CD4-positive, alpha-beta T cell treated with Interleukin-21 for 1 hour (primary cell): ENCODE measurements at places on chromosomes 11 and 22.

- DNase-seq: no peak
Measured at GRCh38 chr11:16097543-16097942, 258.8 kb downstream of the SOX6 start.

DNA sequence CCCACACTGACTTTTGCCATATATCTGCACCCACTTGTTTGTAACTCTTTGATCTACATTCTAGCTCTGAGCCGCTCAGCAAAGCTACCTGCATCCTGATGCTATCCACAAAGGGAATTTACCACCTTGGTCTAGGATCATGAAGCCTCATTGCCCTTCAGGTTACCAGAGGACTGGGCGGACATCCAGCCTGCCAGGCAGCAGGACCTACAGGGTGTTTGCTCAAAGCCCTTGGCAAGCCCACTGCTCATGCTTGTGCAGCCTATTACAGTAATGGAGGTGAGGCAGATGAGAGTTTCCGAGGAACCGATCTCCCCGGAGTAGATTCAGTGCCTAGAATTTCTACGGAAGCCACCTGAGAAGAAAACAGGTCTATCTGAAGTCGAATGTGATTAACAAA lies 417.2 kb downstream of the OPCML start:
- no peak for DNase-seq

DNA sequence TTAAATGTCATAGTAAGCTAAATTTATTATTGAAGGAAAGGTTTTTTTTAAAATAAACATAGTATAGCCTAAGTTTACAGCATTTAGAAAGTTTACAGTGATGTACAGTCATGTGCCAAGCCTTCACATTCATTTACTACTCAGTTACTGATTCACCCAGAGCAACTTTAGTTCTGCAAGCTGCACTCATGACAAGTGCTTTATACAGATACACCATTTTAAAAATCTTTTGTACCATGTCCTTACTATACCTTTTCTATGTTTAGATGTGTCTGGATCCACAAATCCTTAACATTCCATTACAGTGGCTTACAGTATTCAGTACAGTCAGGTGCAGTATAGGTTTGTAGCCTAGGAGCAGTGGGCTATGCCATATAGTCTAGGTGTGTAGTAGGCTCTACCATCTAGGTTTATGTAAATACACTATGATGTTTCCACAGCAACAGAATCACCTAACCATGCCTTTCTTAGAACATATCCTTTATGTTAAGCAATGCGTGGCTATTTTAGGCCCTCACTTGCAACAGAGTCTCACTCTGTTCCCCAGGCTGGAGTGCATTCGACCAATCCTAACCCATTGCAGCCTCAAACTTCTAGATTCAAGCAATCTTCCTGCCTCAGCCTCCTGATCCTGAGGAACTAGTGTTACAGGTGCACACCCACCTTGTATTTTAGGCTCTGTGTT lies 79.5 kb upstream of the SLC25A18 start:
- DNase-seq: no peak

DNA sequence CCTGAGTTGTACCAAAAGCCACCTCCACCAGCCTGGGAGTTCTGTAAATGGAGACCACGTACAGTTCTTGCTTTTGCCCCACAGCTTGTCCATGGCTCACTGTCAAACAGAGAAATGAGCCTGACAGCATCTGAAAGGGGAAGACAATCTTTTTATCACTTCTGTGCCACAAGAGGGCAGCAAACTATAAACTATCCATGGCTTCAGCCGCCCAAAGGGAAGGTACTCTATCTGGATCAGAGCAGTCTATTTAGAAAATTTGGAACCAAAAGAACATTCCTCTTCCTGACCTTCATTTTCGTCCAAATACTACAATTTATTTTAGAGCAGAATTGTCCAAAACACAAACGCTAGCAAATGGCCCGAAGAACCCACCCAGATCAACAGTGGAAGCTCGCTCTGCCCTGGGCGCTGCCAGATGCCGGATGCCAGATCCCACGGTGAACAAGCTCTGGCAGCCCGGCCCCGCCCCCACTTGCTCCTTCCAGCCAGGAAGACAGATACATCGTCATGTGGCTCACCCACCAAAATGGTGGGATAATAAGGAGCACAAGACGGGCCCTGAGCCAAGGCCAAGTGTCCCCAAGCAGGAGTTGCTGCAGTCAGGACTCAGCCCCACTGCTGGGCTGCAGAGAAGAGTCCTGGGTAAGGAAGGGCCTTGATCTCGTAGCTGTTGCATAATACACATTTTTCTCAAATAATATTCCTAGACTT lies 23.9 kb upstream of the SCGB1A1 start:
- DNase-seq: peak; percentile 78

DNA sequence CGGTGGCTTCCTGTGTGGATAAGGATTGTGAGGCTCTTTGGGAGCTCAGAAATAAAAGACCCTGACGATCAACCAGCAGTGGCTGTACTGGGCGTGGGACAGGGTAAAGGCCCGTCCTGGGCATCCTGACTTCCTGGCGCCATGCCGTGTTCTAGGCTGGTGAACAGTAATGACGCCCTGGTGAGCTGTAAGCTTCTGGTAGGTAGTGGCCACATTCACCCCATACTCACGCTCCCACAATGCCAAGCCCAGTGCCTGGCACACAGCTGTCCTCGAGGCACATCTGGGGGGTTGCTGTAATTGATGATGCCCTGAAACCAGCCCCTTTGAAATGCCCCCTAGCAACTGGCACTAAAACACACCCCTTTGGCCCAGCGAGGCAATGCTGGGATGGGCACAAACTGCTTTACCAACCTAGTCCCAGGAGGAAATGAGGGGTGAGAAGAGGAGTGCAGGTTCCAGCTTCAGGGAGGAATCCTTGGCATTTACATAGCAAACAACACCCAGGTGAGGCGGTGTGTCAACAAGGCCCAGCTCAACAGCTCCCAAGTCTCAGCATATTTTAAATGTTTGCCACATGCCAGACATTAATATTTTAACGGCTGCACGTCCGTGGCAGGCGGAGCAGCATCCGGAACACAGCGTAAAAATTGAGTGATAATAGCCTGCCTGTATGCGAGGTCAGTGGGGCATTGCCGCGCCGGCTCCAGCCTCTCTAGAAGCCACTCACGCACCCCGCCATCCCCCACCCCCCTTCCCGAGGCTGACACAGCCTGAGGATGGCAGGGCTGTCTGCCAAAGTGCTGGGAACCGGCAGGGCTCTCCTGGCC lies 79.3 kb downstream of the DSCAML1 start:
- no peak for DNase-seq

GRCh38 chr11:102269927-102270326 lies 47.4 kb upstream of the BIRC3 start:
- DNase-seq: no peak

GRCh38 chr11:59119826-59120225 lies 12.8 kb downstream of the FAM111B start:
- DNase-seq: no peak

- peak; percentile 61 for DNase-seq
Measured at GRCh38 chr11:32792948-32793475, 1.4 kb downstream of the CCDC73 start.

DNA sequence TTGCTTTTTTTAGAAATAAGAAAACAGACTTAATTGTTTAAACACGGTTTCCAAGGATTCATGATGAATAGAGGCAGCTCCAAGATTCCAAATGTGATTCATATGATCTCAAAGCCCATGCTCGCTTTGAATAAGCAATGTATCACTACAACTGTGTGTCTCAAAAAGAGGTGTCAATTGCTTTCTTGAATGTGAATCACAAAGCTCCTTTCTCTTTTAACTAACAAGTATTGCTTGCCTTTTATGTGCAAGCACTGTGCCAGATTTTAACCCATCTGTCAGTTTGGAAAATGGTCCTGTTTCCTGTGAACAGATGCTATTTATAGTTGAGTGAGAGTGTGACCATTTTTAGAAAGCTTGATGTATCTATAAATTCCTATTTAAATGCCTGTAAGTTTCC lies 6.5 kb downstream of the OOSP1 start:
- DNase-seq: no peak

DNA sequence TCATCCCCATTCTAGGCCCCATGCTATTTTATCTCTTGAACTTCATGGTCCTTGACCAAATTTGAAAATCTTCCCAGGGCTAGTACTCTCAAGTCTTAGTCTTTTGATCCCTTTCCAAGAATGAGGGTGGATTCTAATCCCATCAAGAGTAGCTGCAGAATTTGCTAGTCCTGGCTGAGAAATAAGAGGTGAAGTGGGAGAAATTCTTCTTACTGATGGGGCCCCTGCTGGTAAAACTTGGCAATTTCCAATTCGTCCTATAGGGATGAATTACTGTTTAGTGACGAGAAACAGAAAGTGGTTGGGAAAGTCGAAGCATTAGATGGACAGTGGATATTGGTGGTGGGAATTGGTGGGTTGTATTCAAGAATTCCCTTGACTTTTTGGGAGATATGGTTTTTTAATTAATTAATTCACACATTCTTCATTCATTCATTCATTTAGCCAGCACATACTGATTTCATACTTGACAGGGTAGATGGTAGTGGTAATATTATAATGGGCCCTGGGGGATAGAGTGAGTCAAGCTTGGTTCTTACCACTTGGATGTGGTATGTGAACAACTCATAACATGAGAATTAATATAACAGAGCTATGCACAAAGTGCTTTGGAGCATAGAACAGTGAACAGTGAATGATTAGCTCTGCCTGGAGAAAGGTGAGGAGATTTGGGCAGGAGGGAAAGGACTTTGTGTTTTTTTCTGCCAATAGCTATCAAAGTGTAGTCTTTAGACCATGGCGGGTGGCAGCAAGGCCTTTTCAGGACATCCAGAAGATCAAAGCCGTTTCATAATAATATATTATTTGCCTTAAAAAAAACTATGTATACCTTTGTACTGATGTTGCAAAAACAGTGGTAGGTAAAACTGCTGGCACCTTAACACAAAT lies 103.8 kb downstream of the STIM1 start:
- no peak for DNase-seq

DNA sequence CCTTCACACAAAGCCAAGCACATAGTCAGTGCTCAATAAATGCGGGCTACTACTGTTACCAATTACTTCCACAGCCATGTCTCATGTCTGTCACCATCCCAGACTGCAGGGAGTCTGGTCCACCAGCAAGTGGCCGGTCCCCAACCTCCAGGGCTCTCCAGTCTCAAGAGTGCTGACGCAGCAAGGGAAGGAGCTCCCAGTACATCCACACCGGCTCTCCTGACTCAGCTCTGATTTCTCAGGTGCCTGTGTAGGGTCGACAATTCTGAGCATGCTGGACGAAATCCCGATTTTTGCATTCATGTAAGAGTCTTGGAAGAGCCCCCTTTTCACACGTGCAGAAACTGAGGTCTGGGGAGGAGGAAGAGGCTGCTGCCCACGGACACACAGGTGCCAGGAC lies 10.3 kb upstream of the NEFH start:
- no peak for DNase-seq

GRCh38 chr22:31128156-31128555 lies 5.4 kb downstream of the INPP5J start:
- no peak for DNase-seq

DNA sequence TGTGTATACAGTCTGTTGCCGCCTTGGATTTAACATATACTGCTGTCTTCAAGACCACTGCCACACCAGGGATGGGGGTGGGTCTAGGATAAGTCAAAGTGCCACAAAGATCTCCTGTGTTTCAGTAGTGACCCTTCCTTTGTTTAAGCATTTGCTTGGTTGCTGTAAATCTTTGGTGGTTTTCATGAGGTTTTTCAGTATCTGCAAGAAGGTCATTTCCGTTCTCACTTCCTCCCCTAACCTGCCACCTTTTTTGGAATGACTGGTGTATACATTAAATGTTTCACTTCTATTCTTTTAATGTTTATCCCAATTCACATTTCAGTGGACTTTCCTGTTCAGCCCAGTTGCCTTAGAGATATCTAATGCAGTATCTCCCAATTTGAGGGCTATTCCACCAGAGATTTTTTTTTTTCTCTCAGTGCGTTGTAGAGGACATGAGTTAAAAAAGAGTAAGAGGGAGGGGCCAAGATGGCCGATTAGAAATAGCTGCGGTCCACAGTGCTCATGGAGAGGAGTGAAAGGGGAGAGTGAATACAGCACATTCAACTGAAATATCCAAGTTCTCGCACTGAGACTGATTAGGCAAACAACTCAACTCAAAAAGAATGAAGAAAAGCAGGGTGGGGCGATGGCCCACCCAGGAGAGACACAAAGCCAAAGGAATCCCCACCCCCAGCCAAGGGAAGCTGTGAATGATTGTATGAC lies 43.2 kb downstream of the USP47 start:
- DNase-seq: no peak

DNA sequence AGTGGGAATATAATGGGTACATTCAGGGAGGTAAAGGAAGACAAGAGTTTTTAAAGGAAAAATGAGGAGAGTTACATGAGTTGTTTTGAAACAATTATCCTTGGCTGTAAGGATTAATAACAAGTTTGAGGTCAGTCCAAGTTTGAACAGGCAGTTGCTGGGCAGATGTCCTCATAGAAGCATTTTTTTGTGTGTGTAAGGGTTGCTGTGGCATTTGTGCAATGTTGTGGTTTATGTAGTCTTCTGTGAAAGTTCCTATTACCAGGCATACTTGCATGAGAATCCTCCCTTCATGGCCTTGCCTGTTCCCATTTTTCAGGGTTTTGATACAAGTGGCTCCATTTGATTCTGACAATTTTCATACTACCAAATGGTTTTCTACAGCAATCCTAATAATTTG lies 400.2 kb downstream of the KCNA4 start:
- no peak for DNase-seq
